ENCODE measurements at places on chromosomes 13 and 19.

GRCh38 chr19:47106821-47107201, 6.8 kb downstream of the ZC3H4 start:
- DNase-seq = no peak

DNA sequence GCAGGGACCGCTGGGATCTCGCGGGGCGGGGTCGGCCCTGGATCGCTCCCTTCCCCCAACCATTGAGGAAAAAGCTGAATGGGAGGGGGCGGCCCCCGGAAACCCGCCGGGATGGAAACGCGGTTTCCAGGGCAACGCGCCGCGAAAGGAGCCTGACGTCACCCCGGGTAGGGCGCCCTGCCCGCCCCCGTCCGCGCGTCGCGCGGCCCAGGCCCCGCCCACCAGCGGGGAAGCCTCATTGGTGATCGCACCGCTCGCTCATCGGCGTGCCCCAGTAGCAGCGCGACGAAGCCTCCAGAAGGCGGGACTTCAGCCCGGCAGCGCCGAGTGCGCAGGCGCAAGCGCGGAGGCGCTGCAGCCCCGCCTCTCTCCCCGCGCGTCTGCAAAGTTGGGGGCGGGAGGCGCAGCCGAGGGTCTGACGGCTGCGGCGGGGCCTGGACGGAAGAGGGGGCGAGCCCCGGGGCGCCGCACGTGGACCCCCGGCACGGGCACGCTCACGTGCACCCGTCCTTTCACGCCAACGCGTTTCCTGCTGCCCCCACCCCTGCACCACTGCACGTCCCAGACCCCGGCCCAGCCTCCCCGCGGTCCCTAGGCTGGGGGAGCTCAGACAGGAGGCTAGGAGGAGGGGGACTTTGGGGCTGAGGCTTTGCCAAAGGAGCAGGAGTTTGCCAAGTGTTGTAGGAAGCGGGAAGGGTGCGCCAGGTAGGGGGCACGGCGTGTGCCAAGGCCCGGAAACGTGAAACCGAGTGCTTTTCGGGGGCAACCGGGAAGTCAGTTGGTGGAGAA, 8.2 kb upstream of the CIRBP start:
- no peak for DNase-seq

GRCh38 chr19:7681340-7682174, 924 bp downstream of the TRAPPC5 start:
- no peak for DNase-seq

DNA sequence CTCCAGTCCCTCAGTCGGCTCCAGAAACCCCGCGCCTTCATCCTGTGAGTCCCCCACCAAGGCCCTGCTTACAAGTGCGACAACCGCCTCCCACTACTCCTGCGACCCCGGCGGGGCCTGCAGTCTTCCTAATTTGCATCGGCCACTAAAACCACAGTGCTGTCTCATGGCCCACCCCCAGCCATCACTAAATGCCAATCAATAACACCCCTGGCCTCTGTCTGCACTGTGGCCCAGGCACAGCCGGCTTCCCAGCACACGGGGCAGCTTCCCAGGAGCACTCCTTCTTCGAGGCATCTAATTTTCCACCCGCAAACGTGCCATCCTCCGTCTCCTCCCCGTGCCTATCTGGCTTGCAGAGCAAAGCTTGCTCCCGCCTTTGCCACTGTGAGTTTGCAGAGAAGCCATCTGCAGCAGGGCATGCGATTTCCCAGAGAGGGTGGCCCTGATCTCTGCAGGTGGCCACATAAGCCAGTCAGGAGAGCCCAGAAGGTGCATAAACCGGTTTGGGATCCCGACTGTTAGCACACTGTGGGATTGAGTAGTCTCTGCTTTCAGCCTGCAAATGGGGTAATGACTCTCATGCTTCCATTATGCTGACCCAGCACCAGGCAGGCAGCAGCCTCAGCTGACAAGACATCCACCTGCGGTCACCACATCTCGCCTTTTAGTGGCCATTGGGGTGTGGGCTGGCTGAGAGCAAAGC, 34.0 kb upstream of the USE1 start:
- DNase-seq = no peak

- no peak for DNase-seq
Measured at GRCh38 chr19:1252821-1253513, 4.6 kb downstream of the MIDN start.

- no peak for DNase-seq
Measured at GRCh38 chr13:27419328-27419727, 5.1 kb upstream of the GTF3A start.

- no peak for DNase-seq
Measured at GRCh38 chr19:10912619-10913018, 15.8 kb downstream of the YIPF2 start.

GRCh38 chr19:56946159-56946558, 105.6 kb upstream of the PEG3 start:
- DNase-seq = no peak

DNA sequence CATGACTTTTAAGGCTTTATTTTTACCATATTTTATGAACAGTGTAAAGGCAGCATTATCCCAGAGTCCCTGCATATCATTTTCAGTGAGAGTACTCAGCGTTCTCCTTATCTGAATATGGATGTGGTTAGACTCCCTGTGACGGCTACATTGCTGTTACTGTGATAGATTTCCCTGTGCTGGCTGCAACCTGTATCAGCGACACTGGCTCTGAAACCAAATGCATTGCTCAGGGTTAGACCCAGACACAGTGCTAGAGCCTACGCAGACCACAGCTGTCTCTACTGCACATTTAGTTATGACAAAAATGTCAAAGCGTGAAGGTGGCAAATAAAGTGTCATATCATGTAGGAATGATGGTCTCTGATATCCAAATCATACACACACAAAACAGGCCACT, 138.0 kb downstream of the ENOX1 start:
- DNase-seq = no peak

DNA sequence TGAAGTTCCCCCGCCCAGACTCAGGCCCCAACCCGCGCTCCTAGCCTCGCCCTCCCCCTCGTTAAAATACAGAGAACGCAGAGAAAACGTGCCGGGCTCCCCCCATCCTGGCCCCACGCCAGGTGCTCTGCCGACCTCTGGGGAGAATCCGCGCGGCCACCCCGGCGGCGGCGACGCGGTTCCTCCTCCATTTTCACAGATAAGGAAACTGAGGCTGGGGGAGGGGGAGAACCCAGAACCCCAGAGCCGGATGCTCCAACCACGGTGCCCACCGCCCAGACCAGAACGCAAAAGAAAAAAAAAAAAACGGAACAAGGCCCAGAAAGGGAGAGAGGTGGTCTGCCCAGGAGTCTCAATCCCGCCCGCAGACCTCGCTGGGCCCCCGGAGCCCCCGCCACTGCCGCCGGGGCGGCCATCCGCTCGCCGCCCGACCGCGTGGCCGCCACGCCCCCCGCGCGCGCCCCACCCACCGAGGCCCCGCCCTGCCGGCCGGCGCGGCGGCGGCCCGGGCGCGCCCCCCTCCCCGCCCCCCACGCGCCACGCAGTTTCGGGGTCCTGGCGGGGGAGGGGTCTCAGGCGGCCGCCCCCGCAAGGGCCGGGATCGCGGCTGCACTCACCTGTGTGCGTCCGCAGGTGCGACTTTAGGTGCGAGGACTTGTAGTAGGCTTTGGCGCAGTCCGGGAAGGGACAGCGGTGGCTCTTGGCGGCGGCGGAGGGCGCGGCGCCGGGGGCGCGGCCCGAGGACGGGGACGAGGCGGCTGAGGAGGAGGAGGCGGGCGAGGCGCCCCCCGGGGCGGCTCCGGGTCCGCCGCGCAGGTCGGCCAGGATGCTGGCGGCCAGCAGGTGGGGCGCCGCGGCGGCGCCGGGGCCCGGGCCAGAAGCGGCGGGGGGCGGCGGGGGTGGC, 703 bp downstream of the KLF16 start:
- no peak for DNase-seq

GRCh38 chr13:84430015-84430414, 547.7 kb upstream of the SLITRK1 start:
- peak; percentile 55 for DNase-seq

GRCh38 chr19:28221736-28222135, 991.2 kb downstream of the UQCRFS1 start:
- no peak for DNase-seq

- no peak for DNase-seq
Measured at GRCh38 chr13:50636007-50636704, 207.3 kb downstream of the DLEU7 start.

DNA sequence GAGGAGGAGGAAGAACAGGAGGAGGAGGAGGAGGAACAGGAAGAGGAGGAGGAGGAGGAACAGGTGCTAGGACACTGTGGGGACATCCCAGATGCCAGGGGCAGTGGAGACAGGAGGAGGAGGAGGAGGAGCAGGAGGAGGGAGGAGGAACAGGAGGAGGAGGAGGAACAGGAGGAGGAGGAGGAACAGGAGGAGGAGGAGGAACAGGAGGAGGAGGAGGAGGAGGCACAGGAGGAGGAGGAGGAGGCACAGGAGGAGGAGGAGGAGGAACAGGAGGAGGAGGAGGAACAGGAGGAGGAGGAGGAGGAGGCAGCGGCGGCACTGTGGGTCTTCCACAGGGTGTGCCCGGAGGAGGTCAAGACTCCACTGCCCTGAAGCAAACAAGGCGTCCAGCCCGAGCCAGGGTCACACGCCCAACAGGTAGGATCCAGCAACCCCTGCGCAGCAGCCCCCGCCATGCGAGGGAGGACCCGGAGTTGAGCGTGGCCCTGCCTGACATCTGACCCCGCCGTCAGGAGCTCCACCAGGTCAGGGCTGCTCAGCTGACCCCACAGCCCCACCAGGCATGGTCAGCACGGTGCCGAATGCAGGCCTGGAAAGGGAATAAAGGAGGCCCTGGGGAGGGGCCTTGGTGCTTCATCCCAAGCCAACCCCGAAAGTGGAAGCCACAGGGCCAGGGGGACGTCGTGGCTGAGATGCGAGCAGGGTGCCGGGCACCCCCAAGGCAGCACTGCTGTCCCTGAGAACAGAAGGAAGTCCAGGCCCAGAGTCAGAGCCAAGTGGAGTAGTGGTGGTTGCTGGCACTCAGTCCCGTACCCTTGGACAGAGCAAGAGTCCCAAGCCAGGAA, 9.2 kb downstream of the SBNO2 start:
- no peak for DNase-seq

- no peak for DNase-seq
Measured at GRCh38 chr19:40803857-40804782, 5.1 kb downstream of the EGLN2 start.

GRCh38 chr19:34654796-34655195, 22.2 kb downstream of the SCGB2B2 start:
- no peak for DNase-seq

DNA sequence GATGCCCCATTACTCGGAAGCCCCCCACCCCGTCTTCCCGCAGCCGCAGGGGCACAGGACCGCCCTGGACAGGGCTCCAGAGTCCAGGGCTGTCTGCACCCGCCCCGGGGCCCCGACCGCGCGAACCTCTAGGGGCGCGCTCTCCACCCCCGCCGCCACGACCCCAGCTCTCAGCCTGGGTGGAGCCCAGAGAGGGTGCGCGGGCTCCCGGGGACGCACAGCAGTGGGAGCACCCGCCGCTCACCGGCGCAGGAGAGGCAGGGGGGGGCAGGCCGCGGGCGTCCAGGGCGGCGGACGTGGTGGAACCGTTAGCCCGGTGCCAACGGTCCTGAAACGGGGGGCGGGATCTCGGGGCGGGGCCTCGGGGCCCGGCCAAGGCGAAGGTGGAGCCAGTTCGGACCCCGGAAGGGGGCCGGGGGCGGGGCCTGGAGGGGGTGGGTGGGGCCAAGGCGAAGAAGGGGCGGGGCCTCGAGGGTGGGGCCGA, at the start of gene ATP8B3:
TSS of gene ATP8B3 (minus strand) at position 335 of the 484 bp plus-strand sequence. CDS start 540 bp downstream, outside the sequence.
- DNase-seq = no peak

DNA sequence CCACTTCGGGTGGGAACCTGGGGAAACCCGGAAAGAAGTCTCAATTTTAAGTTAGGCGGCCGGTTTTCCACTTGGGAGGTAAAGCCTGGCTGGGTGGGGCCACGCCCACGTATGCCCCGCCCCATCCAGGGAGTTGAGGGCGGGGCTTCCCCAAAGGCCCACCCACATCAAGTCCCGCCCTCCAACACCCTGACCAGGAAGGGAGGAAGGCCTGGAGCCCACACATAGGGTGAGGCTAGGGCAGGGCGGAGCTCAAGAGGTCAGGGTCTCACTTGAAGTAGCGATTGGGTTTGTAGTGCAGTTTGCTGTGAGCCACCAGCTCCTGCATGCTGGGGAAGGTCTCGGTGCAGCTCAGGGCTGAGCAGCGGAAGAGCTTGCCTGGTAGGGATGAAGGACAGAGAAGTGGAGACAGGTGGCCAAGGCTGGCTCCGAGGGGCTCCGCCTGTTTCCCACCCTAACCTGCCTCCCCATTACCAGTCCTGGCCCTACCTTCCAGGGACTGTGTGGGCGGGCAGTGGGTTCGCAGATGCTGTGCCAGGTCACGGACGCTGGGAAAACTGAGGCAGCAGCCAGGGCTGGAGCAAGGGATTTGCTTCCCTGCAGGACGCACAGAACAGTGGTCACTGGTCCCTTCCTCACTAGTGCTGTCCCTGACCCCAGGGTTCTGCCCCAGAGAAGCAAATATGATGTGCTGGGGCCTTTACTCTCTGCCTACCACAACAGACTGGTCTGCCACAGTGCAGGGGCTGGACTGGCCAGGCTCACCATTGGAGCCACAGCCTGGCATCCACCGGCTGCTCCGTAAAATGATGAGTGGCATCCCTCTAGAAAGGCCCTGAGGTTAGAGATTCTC, 1.6 kb downstream of the ZNF414 start:
- no peak for DNase-seq

- DNase-seq = no peak
Measured at GRCh38 chr19:6232601-6233055, 47.1 kb downstream of the MLLT1 start.

DNA sequence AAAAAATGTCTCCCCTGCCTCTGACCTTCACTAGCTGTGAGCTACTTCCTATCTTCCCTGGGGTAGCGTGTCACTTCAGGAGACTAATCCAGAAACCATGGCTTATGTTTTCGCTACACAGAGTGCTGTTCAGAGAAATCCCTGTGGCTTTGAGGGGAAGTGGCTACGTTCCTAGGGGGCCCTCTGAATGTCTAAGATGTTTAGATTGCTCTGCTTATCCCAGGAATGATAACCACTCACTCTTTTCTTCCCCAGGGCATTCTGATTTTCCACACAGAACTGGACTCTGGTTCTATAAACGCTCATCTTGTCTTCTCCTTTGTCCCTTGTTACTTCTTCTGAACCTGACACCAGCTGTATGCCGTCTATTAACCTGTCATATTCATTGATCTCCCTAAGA, 572.5 kb downstream of the OLFM4 start:
- DNase-seq = no peak

GRCh38 chr13:80931766-80932165, 590.8 kb upstream of the SPRY2 start:
- no peak for DNase-seq

GRCh38 chr13:112341446-112341845, 34.7 kb upstream of the SPACA7 start:
- DNase-seq = no peak

GRCh38 chr19:38793177-38793576, 4.2 kb downstream of the LGALS7B start:
- DNase-seq = peak; percentile 20

GRCh38 chr13:34465423-34465922, 476.6 kb upstream of the NBEA start:
- DNase-seq = no peak

GRCh38 chr19:46753420-46754155, 7.3 kb upstream of the STRN4 start:
- DNase-seq = no peak

All from non-pigmented ciliary epithelial cell (primary cell).